ENCODE measurements at places on chromosomes 3 and 15. TPM values are rescaled to one million over a fixed set of nuclear protein-coding genes. Genes with fewer than 3 reads are reported as not detected.

GRCh38 chr3:177195242-177195991 lies 1.9 kb downstream of the TBL1XR1 start:
- DNase-seq, result no peak

- no peak for DNase-seq
These were observed at the start of gene GNAT1 for GRCh38 chr3:50190936-50191660. Gene GNAT1 (plus strand): TSS chr3:50191610. CDS start chr3:50191726, 116 bp downstream.

DNA sequence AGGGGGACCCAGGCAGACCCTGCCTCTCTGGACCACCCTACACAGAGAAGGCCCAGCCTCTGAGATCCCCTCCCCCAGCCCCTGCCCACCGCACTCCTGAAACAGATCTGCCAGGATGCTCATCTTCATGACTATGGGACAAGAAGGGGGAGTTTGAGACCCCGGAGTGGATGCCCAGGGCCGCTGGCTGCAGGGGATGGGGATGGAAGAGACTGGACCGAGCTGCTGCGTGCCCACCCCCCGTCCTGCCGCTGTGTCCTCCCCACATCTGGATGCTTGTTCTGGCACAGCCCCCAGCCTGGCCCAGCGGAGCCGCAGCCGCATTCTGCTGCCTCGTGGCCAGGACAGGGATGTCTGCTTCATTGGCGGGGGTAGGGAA lies 30.3 kb upstream of the SEMA3F start:
- DNase-seq, result no peak

DNA sequence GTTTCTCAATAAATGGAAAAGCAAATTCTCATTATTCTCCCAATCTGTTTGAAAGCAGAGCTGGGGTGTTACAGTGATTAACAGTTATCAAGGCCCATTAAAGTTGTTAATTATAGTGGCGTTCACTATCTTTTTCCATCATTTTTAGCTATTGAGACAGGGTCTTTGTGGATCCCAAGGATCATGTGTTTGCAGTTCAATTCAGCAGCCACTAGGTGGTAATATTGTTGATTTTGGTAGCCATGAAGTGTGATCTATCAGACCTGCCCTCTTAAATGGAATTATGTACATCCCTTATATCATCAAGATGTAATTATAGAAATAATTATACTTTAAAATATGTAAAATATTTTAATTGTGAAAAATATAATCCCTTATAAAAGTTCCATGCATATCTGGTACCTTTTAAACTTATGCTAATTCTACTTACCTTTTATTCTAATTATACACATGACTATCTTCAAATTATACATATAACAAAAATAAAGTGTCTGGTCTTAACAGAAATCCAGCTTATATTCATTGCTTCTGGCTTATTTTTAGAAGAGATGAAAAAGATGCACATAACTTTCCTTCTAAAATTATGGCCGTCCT lies 126.4 kb downstream of the GREM1 start:
- no peak for DNase-seq

- no peak for DNase-seq
These were observed 45.6 kb downstream of the ARNT2 start for GRCh38 chr15:80449825-80450224.

DNA sequence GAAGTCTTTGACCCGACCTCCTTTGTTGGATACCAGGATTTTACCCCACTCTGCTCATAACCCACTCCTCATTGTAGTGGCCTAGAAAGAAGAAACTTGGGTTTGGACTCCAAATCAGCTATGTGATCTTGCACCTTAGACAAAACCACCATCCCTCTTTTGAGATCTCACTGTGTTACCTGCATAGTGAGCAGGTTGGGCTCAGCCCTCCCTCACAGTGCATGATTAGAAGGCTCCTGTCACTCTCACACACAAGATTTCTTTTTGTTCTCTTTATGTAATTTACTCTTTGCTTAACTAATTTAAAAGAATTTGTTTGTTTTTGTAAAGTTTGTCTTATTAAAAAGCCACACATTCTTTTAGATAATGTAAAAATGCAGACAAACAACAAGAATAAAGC lies 587.8 kb downstream of the MECOM start:
- no peak for DNase-seq

- no peak for DNase-seq
These were observed 439.4 kb downstream of the C3orf38 start for GRCh38 chr3:88589138-88589537.

DNA sequence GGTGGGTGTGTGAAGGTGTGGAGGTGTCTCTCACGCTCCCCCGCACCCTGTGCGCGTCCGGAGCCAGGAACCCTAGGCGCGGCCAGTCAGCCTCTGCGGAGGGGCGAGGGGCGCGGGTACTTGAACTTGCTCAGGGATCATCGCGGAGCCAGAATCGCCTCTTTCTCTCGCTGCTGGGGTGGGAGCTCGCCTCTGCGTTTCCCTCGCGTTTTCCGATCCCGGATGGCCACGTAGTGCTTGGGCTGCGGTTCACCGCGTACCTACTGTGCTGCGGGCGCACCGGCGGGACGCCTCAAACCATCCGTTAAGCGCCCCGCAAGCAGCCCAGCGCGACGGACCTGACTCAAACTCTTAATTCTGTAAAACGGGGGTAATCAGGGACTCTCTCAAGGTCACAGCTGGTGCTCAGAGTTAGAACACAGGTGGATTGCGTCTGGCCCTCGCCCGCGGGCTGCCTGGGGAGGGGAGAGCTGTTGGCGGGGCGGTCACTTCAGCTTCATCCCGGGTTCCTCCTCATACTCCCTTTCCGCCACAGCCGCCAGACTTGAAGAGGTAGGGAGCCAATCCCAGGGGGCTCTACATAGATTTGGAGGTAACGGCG lies 686 bp downstream of the MYRIP start:
- no peak for DNase-seq

DNA sequence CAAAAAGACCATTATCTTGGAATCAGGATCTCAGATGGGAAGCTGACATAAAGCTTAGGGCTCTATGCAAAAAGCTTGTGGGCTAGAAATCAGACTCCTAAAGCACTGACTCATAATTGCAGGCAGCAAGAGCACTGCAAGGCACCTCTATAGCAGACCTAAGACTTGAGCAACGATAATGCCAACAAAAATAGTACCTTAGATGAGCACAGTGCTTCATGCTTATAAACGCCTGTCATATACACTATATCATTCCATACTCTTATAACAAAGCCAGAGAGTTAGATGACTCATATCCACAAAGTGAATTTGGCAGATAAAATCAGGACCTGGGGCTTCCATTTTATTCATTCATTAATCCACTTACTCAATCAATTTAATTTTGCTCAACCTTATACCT lies 560.8 kb downstream of the MCTP2 start:
- no peak for DNase-seq

GRCh38 chr15:31127596-31128261 lies 26.2 kb upstream of the TRPM1 start:
- DNase-seq, result no peak

DNA sequence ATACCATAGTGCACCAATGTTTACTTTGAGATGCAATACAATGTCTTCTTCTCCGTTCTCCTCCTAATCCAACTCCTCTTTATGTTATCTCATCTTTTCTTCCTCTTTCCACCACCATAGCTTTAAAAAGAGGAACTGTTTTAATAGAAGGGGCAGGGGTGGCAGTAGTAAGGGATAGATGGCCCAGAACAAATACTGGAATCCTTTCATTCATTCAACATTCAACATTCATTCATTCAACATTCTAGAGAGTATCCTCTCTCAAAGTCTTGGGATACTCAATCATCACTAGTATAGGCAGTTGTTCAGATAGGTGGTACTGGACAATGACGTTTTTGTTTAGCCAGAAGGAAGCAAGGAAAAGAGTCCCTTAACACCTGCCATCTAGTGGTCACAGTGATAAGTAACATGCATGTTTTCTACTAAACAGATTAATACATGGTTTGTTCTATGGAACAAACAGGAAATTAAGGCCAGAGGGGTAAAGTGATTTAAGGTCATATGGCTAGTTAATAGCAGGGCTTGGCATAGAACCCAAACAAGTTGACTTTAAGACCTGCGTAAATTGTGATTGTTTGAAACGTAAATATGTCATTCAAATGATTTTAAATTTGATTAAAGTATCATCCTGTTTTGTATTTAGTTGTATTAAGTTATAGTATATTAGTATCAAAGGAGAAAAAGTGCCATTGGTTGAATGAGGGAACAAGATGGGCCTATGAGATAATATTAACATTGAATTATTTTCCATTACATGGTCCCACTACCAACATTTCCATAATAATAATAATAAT lies 26.9 kb upstream of the EHHADH start:
- peak; percentile 24 for DNase-seq

DNA sequence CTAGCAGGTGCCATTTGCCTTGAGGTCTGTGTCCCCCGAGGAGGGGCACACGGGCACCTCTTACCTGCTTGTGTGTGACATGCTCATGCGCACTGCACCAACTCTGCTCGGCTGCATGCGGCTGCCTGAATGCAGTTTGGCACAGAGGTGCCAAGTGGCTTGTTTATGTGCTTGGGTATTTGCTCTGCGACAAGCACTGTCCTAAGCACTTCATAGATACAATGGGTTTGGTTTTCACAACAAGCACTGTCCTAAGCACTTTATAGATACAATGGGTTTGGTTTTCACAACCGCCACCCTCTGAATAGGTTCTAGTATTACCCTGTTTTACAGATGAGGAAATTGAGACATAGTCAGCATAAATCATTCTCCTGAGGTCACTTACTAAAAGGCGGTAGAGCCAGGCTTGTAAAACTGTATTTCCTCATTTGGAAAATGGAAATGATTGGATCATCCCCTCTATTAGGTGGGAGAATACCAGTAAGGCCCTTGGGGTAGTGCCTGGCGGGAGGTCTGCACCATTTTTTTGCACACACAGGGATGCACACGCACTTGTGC lies 487 bp downstream of the ITIH4 start:
- DNase-seq, result no peak

DNA sequence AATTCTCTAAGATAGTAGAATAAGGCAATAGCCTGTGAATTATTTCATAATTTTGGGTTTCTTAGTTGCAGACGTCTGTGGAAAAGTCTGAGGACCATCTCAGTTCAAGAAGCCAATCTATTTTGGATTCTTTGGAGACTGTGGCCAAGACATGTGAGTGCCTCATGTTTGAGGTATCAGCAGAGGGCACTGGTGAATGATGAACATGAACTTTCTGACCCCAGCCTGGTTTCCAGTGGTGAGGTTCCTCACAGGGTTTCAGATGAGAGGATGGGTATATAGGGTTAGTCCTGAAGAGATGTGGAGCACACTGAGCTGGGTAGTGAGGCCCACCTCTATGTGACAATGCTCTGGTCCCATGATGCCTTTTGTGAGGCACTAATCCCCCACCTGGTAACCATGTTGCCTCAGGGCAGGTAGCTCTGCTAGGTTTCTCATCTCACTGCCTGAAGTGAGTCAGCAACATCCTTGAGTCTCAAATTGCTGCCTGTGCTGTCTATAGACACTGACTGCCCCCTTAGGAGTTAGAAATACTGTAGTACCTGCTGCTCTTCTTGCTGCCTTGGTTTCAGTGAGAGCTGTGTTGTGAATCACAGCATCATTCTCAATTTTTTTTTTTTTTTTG lies 32.3 kb downstream of the C3orf62 start:
- no peak for DNase-seq

DNA sequence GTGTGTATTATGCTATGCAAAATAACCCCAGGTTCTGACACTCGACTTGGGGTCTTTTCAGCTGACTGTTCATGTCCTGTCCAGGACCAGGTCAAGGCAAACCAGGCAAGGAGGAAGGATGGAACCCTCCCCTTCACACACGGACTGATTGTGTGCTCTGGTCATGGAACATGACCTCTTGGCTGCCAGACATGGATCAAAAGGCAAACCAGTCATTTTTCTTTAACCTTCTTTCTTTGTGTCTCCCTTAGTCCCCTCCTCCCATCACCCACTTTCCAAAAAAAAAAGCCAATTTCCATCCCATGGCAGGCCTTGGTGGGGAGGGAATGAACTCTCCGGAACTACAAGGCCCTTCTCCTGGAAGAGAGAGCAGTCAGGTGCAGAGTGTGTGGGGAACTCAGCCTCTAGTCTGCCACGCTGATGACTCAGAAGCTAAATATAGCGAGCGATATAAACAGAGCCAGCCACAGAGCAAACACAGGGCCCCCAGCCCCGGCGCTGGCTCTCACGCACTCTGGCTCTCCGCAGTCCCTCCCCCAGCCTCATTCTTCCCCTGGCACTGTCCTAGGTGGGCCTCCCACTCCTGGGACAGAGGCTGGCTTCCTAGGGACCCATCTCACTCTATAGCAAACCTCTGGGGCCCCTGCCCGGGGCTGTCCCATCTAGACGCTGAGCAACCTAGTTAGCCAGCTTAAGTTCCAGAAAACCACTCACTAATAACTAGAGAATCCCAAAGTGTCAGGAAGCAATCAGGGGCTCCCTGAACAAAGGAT lies 10.0 kb downstream of the BMF start:
- DNase-seq, result peak; percentile 89

GRCh38 chr15:62752657-62753517 lies 289.7 kb upstream of the TPM1 start:
- no peak for DNase-seq

DNA sequence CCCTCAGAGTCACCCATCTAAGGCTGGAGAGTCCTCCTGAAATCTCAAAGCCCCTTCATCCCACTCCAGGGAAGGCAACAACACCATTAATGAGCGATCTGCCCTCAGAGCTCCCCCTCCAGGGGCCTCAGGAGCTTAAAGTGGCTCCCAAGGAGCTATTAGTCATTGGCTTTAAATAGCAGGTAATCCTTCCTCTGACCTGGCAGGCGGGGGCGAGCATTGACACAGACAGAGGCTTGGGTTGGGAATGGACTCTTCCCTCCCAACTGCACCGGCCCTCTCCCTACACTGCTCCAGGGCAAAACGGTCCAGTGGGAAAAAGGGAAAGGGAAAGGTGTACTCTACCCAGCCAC lies 1.4 kb downstream of the MFGE8 start:
- no peak for DNase-seq

- DNase-seq, result no peak
These were observed 2.3 kb downstream of the ANXA2 start for GRCh38 chr15:60395276-60396011.

DNA sequence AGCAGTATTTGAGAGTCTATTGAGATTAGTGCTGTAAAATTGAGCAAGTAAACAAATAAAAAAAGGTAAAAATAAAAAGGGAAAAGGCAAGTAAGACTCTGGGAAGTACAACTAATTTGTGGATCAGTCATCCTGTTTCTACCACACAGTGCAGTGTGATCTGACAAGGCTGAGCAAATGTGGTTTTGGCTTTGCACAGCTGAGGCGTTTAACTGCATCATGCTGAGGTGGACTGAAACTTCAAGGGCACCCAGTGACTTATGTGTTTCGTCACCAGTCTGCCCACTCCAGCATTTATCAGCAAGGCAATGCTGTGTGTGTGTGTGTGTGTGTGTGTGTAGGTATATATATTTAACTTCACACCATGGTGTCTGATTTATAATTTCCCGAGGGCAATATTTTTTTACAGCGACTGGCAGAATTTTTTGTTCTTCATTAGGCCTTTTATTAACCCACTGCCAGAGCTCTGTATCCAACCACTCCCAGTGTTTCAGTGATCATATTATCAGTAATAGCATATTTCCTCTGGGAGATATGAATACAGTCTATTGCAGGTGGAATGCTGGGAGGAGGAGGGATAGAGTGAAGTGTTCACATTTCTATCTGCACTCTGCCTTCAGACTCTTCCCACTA lies 131.5 kb upstream of the SATB1 start:
- no peak for DNase-seq

Gene ISLR2
- 0.88 TPM for polyA plus RNA-seq

Gene IMPG2
- polyA plus RNA-seq, result 0.37 TPM

Gene DUSP7
- 20.7 TPM for polyA plus RNA-seq

Gene SEMA5B
- polyA plus RNA-seq, result 30.7 TPM

Gene CNTN6
- polyA plus RNA-seq, result 3.8 TPM

Gene ZNF502
- 12.3 TPM for polyA plus RNA-seq
